ENCODE measurements at places on chromosomes 2 and 18.

DNA sequence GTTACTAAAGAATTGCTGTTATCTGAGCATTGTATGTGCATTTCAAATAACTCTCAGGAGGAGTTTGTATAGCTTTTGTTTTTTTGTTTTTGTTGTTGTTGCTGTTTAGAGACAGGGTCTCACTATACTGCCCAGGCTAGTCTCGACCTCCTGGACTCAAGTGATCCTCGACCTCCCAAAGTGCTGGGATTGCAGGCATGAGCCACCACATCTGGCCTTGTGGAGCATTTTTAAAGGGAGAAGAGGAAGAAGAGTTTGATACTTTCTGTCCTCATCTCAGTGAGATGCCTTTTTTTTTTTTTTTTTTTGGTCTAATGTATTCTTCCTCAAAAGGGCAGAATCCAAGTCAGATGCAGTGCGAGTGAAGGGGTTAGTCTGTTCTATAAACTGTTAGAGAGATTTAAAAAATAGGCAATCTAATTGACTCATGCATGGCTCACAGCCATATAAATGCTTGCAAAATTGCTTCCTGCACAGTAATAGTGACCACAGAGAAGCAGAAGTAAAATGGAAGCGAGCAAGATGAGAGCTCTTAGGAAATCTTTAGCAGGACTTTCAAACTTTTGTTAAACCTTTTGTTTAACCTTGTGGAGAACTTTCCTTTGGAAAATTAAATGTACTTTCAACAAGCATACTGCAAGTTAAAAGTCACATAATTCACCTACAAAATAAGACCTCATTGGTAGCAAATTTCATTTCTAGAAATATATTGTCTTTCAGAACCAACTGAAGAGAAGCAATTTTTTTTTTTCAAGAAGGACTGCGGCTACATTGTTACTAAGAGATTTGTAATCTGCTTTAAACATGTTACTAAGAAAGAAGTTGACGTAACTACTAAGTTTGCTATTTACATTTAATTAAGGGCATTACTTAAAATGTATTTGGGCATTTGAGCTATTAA is 52.3 kb upstream of the ROCK1 start:
- no peak for DNase-seq

DNA sequence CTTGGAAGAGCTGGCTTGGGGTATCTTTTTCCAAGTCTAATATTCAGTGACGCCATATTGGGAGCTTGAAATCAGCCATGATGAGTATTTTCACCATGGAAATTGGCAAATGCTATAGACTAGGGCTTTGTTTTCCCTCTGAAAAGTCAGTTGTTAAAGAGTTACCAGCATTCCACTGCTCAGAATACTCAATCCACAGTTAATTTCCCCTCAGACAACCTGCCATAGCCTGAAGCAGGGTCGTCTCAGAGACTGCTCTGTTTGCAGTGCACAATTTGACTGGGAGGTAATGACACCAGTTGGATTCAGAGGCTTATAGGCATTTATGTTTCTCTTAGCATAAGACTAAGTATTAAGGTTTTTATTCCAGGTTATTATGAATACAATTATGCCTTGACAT is 35.5 kb upstream of the TMEM200C start:
- no peak for DNase-seq

DNA sequence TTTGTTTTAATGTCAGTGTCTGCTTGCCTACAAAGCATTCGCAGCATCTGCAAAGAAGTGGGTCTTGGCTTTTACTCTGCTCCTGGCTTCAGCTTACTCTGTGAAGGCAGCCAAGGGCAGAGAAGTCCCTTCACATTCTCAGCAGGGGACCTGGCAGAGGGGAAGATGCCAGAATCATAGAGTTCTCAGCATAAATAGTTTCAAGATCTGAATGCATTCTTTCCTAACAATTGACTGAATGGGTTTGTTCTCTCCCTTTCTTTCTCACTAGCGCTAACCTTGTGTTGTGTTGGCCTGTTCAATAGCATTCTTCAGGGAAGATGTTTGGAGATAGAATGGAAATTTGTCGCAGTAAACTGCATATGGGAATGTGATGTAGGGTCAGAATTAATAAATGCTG is 106.9 kb downstream of the FARSB start:
- DNase-seq, result no peak

DNA sequence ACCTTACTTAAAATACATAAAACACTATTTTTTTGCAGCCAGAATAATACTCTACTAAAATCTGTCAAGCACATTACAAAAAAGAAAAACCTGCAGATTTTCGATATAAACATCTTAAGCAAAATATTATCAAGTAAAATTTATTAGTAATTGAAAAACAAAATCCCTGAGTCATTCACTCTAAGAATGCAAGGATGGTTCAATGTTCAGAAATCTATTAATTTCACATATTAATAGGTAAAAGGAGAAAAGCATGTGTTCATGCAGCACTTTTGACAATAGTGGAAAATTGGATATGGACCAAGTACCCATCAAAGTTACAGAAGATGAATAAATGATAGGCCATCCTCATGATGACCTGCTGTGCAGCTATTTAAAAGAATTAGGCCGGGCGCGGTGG is 66.2 kb upstream of the OTOS start:
- no peak for DNase-seq

DNA sequence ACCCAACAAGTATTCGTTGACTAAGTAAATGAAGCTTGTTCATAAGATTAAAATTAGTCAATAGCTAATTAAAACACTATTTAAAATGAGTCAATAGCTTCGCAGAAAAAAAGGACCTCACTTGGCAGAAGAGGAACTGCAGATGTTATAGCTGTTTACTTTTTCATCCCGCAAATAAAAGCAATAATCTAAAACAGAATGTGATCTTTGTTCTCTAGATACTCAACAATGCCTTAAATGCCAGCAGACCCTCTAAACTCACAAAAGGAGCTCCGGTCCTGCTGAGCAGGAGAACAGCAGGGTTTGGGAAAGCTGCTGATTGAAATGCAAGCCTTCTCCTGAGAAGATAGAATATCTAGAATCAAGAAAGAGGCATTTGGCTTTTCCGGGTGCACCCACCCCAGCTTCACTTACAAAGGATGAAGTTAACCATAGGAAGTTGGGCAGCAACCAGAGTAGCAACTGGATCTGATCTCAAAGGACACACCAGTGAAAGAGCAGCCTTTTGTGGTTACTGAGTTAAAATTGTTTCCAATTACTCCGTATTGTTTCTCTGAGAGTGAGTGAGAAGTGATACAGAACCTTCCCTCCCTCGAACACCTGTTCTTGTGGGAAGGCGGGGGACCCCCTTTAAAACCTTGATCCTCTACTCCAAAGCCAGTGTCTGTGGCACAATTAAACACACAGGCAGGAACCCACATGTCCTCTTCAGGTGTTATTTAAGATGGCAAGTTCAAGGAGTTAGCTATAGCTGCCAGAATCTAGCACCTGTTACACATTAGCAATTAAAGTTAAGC is 6.8 kb downstream of the CCBE1 start:
- no peak for DNase-seq

DNA sequence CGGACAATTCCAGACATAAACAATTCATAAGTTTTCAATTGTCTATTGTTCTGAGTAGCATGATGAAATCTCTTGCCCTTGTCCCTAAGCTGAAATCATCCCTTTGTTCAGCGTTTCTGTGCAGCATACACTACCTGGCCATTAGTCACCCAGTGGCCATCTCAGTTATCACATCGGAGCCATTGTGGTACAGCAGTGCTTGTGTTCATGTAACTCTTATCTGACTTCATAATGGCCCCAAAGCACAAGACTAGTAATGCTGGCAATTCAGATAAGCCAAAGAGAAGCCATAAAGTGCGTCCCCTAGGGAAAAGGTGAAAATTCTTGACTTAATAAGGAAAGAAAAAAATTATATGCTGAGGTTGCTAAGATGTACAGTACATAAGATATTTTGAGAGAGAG is 127.2 kb downstream of the FHOD3 start:
- no peak for DNase-seq

DNA sequence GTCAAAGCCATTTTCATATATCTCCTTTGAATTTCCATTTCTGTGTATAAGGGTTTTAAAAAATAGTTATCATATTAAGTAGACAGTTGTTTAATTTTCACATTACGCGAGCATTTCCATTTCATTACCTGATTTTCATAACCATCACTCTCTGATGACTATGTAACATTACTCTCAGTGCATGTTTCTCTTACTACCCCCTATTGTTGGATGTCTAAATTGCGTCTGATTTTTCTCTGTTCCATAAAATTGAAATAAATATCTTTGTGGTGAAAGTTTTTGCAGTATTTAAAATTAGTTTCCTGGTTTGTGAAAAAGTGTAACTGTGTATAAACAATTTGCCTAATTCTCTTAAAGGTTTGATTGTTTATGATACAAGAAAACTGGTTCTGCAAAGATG is 123.8 kb downstream of the MYO1B start:
- DNase-seq, result no peak

- DNase-seq, result no peak
These were observed 134.4 kb downstream of the TGIF1 start for GRCh38 chr18:3584266-3584861.

GRCh38 chr2:207763303-207763917 is 6.3 kb downstream of the FZD5 start:
- no peak for DNase-seq

- no peak for DNase-seq
These were observed 116.0 kb downstream of the GBX2 start for GRCh38 chr2:236052206-236052605.

DNA sequence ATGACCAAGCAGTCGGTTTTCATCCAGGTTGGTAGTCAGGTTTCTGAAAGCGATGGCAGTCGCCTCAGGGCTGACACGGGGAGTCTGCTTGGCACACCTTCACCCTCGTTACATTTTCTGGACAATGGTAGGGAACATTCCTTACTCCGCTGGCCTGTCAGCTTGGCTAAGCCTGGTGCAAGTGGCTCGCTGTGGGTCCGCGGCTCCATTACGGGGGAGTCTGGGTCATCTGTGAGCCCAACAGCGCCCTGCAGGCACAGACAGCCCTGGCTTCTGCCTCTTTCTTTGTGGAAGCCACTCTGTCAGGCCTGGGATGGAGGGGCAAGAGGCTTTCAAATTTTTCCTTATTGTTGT is 95.6 kb downstream of the HDAC4 start:
- DNase-seq, result no peak
